RPMI7951 (cell line): ENCODE measurements at places on chromosomes 13 and 19. TPM values are rescaled to one million over a fixed set of nuclear protein-coding genes. Genes with fewer than 3 reads are reported as not detected.

Gene OBI1
- total RNA-seq = 15.0 and 16.3 TPM in 2 replicates

- DNase-seq = no peak
These were observed 1.0 kb downstream of the AP2S1 start for GRCh38 chr19:46849610-46850009.

GRCh38 chr19:7652061-7652641 lies 15.2 kb downstream of the STXBP2 start:
- DNase-seq = peak; percentile 66

DNA sequence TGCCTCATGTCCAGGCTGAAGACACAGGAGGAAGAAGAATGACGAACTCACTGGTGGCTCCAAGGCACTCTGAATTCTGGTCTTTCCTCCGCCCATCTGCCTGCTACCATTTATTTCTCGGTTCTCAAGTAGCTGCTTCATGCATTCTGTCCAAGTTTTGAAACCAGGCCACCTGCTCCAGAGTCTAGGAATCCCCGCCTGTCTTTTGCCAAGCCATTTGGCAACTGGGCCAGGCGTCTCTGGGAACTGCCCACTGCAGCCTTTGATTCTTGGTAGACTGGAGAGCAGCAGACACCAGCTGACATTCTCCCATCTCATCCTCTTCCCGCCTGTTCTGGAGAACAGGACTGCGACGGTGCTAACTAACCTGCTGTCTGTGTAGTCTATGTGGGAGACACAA lies 10.8 kb downstream of the SLC35E1 start:
- no peak for DNase-seq

- no peak for DNase-seq
These were observed 22.5 kb upstream of the SHKBP1 start for GRCh38 chr19:40553885-40554857.
